ENCODE measurements at places on chromosomes 1 and 21.
A peak's percentile ranks its signal among the peaks of the same experiment; 100 is the strongest.

GRCh38 chr1:244049162-244050013 lies 1.7 kb upstream of the ZBTB18 start:
- DNase-seq = peak; percentile 11

DNA sequence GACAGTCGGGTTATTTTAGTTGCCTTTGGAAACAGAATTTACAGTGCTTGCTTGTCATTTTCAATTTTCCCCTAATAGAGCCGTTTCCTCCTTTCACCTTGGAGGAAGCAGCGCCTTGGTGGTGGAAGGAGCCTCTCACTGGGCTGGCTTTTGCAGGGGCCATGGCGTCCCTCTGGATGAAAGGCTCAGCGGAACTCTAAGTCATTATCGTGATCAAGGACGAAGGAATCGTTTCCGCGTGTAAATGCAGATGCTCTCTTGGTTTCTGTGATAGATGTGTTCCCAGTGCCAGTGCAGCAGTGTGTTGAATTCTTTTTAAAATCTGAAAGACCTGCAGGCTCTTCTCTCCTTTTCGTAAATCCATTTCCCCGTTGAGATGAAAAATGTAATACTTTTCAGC lies 126.2 kb upstream of the LMO4 start:
- no peak for DNase-seq

DNA sequence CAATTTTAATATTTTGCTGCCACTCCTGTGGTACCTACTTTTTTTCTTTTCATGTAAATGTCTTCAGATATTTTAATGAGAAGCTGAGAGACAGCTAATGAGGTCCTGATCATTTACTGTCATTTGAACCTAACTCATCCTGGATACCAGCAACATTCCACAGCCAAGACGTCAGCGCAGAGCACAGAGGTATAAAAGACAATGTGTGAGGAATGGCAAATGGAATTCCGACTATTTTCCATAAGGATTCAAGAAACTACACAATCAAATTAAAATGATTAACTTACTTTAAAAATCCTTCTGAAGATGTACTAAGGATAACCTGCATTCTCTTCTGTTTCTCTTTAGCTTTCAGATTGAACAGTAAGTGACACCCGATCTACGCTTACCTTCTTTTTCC lies 38.8 kb downstream of the HEATR1 start:
- no peak for DNase-seq

GRCh38 chr1:67659229-67659628 lies 25.8 kb upstream of the GADD45A start:
- no peak for DNase-seq

- no peak for DNase-seq
These were observed 20.5 kb downstream of the LSS start for GRCh38 chr21:46207920-46208591.

- no peak for DNase-seq
These were observed 38.2 kb downstream of the TTLL7 start for GRCh38 chr1:83960669-83961277.

DNA sequence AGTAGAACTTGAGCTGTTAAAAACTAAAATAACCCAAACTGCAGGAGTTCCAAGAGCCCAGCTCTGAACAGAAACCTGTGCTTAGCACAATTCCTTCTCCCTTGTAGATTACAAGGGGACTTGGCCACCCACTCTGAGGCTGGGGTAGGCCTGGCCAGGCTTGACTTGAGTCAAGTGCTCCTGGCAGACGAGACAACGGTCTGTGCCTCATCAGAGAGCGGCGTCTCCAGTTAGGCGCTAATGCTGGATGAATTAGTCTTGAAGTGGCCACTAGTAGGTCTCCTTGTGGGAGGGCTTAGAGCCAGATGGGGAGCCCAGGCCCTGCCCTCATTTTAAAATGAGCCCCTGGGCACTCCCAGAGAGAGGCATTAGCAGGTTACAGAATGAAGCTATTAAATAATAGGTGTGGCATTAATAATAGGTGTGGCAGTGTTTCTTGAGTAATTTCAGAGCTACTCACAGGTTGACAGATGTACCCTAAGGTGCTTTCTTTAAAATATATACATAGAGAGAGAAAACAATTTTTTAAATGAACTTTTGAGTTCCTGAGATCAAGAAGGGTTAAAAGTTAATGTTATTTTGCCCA lies 1.1 kb downstream of the EEIG2 start:
- peak; percentile 90 for DNase-seq

DNA sequence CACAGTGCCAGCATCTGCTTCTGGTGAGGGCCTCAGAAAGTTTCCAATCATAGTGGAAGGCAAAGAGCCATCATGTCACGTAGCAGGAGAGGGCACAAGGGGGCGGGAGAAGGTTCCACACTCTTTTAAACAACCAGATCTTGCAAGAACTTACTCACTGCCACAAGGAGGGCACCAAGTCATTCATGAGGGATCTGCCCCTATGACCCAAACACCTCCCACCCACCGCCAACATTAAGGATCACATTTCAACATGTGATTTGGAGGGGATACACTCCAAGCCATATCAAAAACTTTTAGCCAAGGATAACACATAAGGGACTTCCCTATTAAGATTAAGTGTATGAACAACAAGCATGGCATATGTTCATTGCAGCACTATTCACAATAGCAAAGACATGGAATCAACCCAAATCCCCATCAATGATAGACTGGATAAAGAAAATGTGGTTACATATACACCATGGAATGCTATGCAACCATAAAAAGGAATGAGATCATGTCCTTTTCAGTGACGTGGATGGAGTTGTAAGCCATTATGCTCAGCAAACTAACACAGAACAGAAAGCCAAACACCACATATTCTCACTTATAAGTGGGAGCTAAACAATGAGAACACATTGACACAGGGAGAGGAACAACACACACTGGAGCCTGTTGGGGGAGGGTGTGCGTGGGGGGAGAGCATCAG lies 19.9 kb upstream of the SLC35F3 start:
- DNase-seq = no peak

- no peak for DNase-seq
These were observed 280.3 kb upstream of the POU3F1 start for GRCh38 chr1:38326856-38327255.

DNA sequence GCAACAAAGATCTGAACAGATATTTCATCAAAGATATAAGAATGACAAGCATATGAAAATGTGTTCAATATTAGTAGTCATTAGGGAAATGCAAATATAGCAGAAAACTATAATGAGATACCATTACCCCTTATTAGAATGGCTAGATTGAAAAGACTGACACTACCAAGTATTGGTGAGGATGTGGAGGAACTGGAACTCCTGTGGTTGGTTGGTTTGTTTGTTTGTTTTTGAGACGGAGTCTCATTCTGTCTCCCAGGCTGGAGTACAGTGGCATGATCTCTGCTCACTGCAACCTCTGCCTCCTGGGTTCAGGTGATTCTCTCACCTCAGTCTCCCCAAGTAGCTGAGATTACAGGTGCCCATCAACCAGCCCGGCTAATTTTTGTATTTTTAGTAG lies 18.9 kb upstream of the HMGN1 start:
- no peak for DNase-seq

- DNase-seq = no peak
These were observed 28.5 kb downstream of the WNT4 start for GRCh38 chr1:22114083-22115012.

GRCh38 chr21:37425001-37425400 lies 58.4 kb downstream of the DYRK1A start:
- no peak for DNase-seq

DNA sequence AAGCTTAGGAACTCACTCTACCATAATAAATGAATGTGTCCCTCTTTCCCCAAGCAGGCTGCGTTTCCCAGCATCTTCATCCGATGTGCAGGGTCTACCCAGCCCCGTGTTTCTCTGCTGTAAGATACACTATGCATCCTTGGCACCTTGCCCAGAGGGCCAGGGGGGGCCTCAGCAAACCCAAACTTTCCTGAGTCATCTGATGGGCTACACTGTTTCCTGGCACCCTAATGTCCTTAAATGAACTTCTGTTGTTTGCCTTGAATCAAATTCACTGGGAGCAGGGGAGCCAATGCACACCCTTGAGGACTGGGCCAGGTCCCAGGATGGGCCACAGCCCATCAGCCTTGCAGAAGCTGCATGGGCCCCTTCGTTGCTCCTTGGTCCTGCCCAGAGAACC lies 145.5 kb downstream of the IGSF21 start:
- no peak for DNase-seq

- DNase-seq = no peak
These were observed 2.6 kb downstream of the CD5L start for GRCh38 chr1:157838966-157839365.

DNA sequence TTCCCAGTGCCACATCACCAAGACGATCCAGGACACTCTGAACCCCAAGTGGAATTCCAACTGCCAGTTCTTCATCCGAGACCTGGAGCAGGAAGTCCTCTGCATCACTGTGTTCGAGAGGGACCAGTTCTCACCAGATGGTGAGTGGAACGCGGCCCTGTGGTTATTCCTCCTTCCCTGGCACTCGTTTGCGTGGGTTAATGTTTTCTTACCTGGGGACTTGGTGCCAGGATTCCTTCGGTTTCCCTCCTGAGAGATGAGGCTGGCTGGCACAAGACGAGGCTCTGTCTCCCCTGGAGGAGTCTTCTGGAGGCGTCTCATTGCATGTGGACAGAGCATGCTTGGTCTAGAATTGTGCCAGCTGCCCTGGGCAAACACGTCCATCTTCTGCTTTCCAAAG lies 29.3 kb downstream of the ATP5PO start:
- no peak for DNase-seq

GRCh38 chr1:183363972-183364371 lies 54.2 kb downstream of the NMNAT2 start:
- DNase-seq = peak; percentile 67

GRCh38 chr1:203488539-203488938 lies 5.4 kb upstream of the OPTC start:
- no peak for DNase-seq

DNA sequence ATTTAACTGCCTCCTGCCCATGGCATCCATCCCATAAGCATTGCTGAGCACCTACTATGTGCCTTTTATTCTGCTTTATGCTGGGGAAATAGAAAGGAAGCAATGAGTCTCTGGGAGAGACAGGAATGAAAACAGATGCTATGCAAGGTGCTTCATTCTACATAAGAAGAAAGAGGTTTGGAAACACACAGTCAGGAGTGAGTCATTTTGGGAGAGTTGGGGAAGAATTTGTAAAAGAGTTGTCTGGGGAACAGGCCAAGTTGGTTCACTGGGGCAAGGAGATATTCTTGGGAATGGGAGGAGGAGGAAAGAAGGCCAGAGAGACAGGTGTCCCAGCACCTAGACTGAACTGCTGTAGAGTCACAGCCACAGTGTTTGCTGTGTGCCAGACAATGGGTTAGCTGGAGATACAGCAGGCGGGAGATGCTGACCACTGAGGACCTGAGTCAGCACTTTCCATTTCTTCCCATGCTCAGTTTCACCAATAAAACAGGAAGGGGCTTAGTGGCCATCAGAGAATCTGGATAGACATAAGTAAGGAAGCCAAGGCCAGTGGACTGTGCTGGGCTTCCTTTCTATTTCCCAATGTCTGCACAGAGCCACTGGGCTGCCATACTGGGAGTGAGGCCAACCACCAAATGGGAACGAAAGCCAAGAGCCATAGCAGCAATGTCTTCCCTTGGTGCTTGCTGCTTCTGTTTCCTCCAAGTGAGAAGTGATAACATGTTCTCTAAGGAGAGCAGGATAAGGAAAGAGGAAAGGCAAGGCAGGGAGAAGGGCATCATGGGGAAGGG lies 187.7 kb upstream of the USP24 start:
- no peak for DNase-seq

DNA sequence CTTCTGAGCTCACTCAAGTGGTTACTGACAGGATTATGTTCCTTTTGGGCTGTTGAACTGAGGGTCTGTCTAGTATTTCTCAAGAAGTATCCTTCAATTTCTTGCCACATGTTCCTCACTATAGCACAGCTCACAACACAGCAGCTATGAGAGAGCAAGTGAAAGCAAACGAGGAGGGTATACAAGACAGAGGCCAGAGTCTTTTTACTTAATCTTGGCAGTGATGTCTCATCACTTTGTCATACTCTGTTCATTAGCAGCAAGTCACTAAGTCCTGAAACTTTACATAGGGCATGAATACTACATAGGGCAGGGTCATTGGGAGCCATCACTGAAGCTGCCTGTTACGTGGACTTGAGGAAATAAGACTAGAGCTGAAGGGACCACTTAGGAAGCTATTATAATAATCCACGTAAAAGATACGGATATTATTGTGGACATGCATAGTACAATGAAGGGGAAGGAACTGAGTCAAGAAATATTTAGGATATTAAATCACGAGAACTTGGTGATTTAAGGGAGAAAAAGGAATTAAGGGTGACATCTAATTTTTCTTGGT lies 63.7 kb downstream of the SLC30A7 start:
- DNase-seq = no peak

DNA sequence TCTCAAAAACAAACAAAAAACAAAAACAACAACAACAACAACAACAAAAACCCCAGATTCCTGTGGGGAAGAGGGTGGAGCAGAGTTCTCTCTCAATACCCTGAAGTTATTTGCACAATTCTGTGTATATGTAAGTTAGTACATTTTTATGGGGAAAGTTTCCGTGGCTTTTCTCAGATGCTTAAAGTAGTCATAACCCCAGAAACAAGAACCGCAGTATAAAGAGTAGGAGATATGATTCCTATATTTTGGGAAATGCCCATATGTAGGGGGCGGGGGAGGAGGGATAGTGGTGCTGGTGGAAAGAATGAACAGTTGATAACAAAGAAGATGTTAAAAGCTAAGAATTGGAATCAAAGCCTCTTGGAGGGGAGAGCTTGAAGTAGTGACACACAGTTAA lies 131.5 kb downstream of the DNM3 start:
- DNase-seq = no peak

DNA sequence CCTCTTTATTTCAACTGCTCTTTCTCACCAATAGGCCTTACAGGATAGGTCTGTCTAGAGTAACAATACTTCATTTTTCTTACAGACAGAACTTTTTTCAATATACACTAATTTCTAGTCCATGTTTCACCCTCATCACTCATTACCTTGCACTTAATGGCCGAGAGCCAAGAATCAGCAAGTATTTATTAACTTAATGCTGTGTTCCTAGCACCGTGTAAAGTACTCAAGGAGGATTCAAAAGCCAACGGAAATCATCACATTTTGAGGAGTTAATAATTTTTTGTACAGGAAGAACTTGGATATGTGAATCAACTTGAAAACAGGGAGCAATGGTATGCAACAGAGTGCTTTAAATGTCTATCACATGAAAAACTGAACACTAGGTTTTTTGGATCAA lies 102.0 kb downstream of the PTPN14 start:
- no peak for DNase-seq

GRCh38 chr1:183379951-183380350 lies 38.2 kb downstream of the NMNAT2 start:
- no peak for DNase-seq

GRCh38 chr1:53934170-53934765 lies 11.2 kb downstream of the IFT25 start:
- DNase-seq = no peak
